Stimulated activated CD4-positive, alpha-beta T cell treated with anti-CD3 and anti-CD28 coated beads, Interleukin-4, amount 100 ng/mL, for 24 hours (primary cell): ENCODE measurements at places on chromosomes 4 and X.

GRCh38 chrX:77622672-77623071 is 163.3 kb downstream of the ATRX start:
- peak; percentile 3 for DNase-seq

- no peak for DNase-seq
Measured at GRCh38 chr4:85798012-85798770, 323.2 kb downstream of the ARHGAP24 start.

DNA sequence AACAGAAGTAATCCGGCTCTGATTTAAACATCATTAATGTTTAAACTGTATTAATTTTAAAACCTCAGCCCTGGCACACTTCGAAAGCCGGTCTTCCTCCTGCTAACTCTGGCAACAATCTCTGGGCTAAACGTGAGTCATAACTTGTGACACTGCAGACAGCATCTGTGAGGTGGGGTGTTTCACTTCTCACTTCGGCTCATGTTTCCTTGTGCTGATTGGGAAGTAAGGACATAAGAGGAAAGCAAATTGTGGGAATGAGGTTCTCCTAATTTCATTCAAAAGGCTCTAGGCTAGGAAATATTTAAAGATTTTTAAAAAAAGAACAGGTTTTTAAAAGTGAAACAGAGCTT is 139.9 kb upstream of the USP9X start:
- no peak for DNase-seq

- no peak for DNase-seq
Measured at GRCh38 chr4:140986045-140986444, 147.2 kb downstream of the RNF150 start.

DNA sequence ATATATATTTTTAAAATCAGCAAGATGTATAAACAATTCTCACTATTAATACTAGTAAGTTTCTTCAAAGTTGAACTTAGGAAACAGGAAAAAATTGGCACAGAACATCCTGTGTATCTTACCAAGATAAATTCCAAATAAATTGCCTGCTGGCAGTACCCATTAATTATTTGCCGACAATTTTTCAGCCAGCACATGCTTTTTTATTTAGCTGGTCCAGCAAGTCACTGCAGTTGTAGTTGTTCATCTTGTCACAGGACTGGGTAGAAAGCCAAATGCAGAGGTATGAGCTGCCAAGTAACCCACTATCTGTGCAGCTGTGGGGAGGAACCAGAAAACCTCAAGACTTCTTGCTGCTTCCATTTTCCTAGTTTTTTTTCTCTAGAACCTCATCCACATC is 113.4 kb downstream of the PACRGL start:
- DNase-seq, result no peak

DNA sequence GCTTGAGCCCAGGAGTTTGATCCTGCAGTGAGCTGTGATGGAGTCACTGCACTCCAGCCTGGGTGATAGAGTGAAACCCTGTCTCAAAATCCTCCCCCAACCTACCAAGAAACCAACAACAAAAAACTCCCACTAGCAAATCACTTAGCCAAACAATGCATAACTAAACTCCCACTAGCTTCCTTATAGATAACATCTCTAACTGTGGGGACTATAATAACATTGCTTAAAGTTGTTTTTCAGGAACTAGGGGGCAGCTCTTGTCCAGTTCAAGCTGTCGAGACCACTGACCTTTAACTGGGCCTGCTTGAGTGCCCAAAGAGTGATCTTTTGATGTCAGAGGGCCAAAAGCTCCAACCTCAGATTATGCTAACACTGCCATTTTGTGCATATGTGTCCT is 81.7 kb downstream of the FREM3 start:
- no peak for DNase-seq

GRCh38 chr4:140523370-140523856 is 555 bp upstream of the ELMOD2 start:
- no peak for DNase-seq

DNA sequence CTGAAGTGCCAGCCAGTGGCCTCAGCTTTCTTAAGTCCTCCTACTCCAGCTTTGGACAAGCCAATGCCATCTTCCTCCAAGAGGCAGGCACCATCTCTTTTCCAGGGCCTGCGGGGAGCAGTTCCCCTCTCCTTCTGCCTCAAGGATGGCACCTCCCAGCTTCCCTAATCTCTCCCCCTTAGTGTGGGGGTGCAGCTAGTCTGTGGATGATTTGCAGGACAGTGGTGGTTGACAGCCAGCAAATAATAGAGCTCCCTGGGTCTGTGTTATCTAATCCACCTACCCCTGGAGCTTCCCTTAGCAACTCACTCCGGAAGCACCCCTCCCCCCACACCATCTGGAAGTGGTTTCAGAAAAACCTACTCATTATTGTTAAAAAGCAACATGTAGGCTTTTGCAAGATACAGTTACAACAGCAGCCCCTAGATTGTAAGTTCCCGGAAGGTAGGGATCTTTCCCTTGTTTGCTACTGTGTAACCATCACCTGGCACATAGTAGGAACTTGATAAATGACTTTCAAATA is 247.1 kb downstream of the BCOR start:
- DNase-seq, result no peak

DNA sequence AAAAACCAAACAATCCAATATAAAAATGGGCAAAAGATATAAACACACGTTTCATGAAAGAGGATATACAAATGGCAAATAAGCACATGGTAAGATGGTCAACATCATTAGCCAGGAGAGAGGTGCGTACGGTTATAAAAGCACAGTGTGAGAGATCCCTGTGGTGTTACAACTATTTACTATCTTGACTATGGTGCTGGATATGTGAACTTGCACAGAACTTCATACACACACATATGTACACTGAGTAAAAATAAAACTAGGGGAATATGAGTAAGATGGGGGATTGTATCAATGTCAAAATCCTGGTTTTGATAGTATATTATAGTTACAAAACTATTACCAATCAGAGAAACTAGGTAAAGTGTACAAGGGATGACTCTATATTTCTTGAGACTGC is 8.4 kb downstream of the FBXO8 start:
- no peak for DNase-seq

DNA sequence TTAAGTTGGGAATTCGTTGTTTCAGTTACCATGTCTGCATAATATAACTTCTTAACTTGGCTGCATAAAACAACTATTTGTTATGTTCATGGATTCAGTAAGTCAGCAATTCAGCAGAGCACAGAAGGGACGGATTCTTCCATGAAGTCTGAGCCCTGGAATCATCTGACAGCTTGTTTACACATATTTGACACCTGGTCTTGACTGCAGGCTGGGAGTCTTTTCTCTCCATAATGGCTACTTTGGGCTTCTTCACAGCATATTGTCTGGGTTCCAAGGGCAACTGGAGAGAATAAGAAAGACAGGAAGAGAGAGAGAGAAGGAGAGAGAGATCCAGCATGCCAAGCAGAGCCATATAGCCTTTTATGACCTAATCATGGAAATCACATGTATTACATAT is 23.1 kb downstream of the CENPC start:
- no peak for DNase-seq

- DNase-seq, result no peak
Measured at GRCh38 chr4:137378821-137379220, 153.5 kb downstream of the PCDH18 start.

DNA sequence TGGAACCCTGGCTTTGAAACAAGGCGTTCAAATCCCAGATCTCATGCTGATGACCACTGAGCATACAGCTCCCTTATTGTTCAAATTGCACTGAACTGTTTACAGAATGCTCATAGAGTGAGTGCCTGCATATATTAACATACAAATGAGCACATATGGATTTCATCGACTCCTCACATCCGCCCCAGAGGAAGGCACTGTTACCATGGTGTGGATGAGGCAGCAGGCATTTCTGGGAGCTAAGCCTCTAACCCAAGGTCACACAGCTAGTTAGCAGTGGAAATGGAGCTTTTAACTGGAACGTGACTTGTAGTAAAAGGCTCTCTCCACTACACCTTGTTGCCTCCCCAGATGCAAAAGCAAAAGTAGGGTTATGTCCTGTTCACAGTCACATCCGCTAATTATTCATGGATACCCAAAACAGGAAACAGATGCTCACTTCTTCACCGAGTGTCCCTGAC is 289.7 kb downstream of the STK32B start:
- no peak for DNase-seq

DNA sequence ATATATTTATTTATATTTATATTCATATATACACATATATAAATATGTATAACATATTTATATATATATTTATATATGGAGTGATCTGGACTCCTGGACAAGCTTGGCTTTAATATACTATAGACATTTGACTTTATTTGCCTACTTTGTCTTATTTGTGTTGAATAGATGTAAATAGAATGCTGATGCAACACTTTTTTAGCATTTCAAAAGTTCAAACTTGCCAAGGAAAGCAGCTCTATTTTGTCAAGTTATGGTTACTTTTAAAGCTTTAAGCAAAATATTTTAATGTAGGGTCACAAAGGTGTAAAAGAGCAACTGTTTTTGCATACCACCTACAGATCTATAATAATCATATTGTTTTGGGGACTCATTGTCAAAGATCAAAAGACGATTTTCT is 61.1 kb downstream of the FSTL5 start:
- DNase-seq, result no peak

GRCh38 chr4:182264139-182264752 is 21.0 kb downstream of the TENM3 start:
- no peak for DNase-seq

DNA sequence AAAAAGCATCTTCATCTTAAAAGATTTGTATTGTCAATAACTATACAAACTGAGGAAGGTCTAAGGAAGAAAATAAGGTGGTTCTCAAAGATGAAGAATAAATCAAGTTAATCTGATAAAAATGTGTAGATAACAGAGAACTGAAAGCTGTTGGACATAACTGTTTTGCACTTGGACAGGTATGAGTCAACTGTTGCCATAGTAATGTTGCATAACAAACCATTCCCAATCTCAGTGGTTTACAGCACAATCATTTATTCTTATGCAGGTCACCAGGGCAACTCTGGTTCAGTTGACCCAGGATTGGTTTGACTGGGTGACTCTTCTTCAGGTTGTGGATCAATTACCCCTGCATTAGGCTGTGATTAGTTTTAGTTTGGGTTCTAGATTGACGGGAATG is 2197.7 kb downstream of the ARAP2 start:
- no peak for DNase-seq

- DNase-seq, result no peak
Measured at GRCh38 chrX:12396584-12396983, 258.3 kb downstream of the FRMPD4 start.

DNA sequence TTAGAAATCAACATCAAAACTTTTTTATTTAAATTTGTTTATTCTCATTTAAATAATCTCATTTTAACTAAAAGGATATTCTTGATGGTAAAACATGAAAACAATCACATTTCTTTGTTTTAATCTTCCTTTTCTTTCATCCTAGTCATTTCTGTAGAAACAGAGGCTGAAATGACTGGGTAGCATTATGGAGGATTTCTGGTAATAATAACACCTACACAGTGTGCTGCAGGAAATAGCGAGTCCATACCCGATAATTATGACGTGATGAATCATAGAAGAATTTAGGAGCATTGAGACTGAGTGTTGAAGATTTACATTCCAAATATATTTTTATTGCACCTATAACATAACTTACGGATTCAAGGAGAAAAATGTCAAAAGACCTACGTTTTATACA is 31.4 kb upstream of the BBS12 start:
- no peak for DNase-seq

DNA sequence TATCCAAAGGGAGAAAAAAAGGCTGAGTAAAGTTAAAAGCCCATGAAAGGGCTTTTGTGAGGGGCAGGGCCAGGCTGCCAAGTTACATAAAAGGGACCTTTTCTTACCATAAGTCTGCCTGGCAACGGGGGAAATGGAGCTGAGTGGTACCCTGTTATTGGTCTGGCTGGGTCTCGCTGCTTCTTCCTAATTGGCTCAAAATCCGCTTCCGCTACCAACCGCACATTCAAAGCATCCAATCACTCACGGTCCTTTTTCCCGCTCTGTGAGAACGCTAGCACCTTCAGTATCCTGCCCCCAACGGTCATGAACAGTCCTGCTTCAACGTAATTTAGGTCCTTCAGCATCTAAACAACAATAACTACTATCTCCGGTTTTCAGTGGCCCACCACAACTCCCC is 611 bp downstream of the TEX11 start:
- no peak for DNase-seq

DNA sequence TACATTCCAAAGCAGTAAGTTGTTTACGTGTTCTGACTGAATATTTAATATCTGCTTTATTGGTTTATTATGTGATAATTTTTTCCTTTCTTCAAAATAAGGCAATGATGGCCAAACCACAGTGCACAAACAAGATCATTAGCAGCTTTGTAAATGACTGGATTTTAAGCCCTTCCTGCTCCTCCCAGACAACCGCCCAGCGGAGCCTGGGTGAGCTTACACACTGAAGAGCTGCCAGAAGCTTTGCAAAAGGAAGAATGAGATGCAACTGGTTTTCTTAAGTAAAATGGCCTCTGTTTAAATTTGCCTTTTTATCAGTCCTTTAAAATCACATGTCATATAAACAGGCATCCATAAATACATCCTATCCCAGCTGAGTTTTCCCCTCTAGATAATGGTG is 52.2 kb downstream of the SPARCL1 start:
- no peak for DNase-seq

DNA sequence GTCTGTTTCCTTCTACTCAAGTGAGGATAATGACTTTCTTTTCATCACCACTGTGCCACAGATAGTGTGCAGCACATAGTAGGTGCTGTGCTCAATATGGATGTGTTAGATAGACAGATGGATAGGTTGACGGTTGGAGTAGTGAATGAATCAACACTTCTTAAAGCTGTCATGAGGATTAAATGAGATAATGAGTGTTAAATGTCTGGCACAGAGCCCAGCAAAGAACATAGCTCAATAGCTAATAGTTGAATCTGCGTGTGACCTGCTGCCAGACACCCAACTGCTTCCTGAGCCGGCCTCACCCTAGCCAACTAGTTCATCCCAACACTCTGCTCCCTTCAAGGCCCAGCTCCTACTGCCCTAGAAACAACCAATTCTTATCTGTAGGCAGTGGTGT is 67.7 kb upstream of the PJA1 start:
- DNase-seq, result no peak

DNA sequence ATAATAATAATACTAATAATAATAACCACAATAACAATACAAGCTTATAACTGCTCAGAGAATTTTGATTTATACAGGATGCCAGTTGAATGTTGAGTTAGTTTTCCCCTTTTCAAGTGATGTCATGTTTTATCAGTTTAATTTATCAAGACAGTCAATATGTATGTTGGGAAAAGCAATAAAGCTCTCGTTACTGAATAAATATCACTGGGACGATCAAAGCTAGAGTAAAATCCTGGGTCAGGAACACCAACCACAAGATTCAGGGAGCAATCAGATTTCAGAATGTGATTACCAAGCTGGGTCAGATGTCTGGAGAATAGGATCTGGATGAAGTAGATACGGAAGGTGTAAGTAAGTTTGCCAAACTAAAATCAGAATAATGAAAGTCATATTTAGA is 179.6 kb downstream of the GRID2 start:
- no peak for DNase-seq

GRCh38 chr4:53307210-53307609 is 58.7 kb downstream of the SCFD2 start:
- no peak for DNase-seq
